ENCODE measurements at places on chromosomes 11 and 22. TPM values are rescaled to one million over a fixed set of nuclear protein-coding genes. Genes with fewer than 3 reads are reported as not detected.
A peak's percentile ranks its signal among the peaks of the same experiment; 100 is the strongest.

MYBPC3 gene
- total RNA-seq: not detected

DMC1 gene
- total RNA-seq: 17.2 TPM

CNTN5 gene
- total RNA-seq: not detected

LARGE1 gene
- 0.18 TPM for total RNA-seq

SNU13 gene
- 315 TPM for total RNA-seq

GRIK4 gene
- 0.07 TPM for total RNA-seq

DNA sequence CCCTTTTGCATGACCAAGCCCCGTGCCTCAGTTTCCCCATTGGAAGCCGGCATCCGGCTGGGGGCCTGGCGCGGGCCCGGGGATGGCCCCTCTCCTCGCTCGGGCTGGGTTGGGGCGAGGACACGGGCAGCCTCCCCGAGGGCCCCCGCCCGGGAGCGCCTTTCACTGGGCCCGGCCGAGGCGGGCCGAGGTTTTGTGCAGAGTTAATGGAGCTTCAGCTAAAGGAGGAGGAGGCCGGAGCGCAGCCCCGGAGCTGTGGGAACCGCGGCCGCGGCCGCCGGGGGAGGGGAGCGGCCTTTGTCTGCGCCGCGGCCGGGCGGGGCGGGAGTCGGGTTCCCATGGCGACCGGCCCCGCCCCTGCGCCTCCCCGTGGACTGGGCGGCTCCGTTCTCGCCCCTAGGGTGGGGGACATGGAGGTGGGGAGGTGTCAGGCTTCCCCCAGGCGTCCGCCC lies 1.4 kb upstream of the MAPK11 start:
- H3K27me3 ChIP-seq: no peaks in the 10 kb centered on the region
- H3K4me3 ChIP-seq: peak overlapping the region; percentile 59
- peaks cover 18% of the 10 kb centered on the region for H3K4me1 ChIP-seq
- no peak overlapping the region for H3K27ac ChIP-seq

DNA sequence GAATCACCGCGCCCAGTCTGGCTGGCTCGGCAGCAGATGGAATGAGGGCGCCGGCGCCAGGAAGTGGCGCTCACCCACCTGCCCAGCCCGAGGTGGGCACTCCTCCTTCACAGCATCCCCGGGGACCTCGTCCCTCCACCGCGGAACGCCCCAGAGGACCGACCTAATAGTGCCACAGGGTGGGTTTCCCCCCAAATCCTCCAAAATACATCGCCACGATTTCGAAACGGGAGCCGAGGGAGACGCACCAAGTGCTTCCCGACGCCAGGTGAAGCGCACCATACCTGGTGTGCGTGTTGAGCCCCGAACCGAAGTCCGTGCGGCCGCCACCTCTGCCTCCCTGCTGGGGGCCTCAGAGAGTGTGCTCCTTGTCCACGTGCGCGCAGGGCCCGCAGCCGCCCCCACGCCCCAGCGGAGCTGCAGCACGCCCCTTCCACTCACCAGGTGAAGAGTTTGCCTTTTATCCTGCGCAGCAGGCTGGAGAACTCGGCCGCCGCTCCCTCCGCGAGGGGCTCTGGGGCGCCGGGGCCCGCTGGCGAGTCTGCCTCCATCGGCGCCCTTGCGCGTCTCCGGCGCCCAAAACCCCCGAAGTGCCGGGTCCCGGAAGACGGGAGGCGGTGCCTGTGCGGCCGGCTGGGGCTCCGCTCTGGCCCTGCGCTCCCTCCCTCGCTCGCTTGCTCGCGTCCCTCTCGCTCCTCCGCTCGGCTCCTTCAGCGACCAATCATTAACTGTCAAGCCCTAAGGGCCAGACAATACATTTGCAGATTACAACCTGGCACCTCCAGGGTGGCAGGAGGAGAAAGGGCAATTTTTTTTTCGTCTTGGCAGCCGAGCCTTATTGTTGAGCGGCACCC lies at the start of gene SLC35F2:
SLC35F2 (minus strand) TSS at position 571 of the 854 bp plus-strand sequence; CDS start at position 551, 20 bp downstream.
- no peaks in the 10 kb centered on the region for H3K36me3 ChIP-seq
- H3K4me1 ChIP-seq: peaks cover 3% of the 10 kb centered on the region
- H3K27ac ChIP-seq: peak within 1 kb of the TSS; percentile 36
- peak; percentile 45 for DNase-seq

DNA sequence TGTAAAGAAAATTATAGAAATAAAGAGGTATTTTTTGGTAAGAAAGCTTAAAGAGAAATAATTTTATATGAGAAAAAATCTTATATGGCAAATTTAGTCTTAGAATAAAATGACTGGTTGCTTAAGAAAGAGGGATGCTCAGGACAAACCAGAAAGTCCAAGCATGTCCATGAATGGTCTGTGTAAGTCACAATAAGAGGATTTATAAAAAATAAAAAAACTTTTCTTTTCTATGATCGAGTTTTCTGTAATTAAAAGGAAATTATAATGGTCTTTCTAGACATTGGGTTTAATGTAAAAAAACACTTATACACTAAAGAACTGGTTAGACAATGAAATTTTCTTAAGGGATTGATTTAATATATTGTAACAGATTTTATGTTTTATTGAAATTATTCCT lies 819.6 kb downstream of the TBC1D22A start:
- H3K27ac ChIP-seq: no peak overlapping the region
- H3K4me3 ChIP-seq: no peak overlapping the region
- no peaks in the 10 kb centered on the region for H3K4me1 ChIP-seq
- no peaks in the 10 kb centered on the region for H3K36me3 ChIP-seq
- no peak for DNase-seq

DNA sequence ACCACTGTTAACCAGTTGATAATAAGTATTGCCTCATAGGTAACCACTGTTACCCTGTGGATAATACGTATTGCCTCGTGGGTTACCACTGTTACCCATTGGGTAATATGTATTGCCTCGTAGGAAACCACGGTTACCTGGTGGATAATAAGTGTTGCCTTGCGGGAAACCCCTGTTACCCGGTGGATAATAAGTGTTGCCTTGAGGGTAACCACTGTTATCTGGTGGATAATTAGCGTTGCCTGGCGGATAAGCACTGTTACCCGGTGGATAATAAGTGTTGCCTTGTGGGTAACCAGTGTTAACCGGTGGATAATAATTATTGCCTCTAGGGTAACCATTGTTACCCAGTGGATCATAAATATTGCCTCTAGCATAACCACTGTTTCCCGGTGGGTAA lies 27.3 kb upstream of the NXPE4 start:
- no peak overlapping the region for H3K4me3 ChIP-seq
- H3K27ac ChIP-seq: no peak overlapping the region
- no peaks in the 10 kb centered on the region for H3K36me3 ChIP-seq
- H3K4me1 ChIP-seq: no peaks in the 10 kb centered on the region

- no peak for DNase-seq
- no peaks in the 10 kb centered on the region for H3K27me3 ChIP-seq
- no peaks in the 10 kb centered on the region for H3K36me3 ChIP-seq
- no peak overlapping the region for H3K27ac ChIP-seq
- no peaks in the 10 kb centered on the region for H3K4me1 ChIP-seq
Observed at GRCh38 chr11:60528934-60529333, 13.7 kb downstream of the MS4A13 start.

DNA sequence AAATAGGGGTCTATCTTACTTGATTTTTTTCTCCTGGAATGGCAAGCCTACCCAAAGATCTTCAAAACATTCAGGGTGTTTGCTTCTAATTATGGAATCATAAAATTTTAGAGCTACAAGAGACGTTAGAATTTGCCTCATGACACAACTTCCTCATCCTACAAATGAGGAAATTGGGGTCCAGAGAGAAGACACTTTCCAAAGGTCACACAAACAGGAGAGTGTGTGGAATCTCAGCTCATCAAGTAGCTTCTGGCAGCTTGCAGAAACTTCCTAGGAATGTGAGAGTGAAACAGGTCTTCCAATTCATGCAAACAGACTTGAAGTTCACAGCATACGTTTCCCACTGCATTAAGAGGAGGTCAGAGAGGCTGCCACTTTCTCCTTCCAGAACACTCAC lies 976.0 kb downstream of the OPCML start:
- H3K4me1 ChIP-seq: no peaks in the 10 kb centered on the region
- no peak overlapping the region for H3K27ac ChIP-seq
- H3K36me3 ChIP-seq: no peaks in the 10 kb centered on the region
- H3K4me3 ChIP-seq: no peak overlapping the region
- DNase-seq: no peak

DNA sequence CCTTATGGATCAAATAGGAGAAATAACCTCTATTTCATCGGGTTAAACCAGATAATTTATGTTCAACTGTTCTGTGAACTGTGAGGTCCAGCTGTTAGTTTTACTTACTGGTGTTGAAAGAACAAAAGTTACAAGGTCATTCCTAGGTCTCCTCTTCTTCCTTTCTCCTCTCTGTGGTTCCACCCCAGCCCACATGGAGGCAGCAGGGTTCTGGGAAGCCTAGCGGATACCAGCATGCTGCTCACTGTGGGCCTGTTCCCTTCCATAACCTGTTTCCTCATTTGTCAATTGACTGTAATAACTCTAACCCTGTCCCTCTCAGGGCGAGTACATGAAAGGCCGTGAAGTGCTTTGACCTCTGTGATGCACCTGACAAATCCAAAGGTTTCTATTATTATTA lies 27.8 kb downstream of the RELT start:
- no peaks in the 10 kb centered on the region for H3K4me1 ChIP-seq
- H3K4me3 ChIP-seq: no peak overlapping the region
- H3K27me3 ChIP-seq: no peaks in the 10 kb centered on the region
- no peaks in the 10 kb centered on the region for H3K36me3 ChIP-seq

DNA sequence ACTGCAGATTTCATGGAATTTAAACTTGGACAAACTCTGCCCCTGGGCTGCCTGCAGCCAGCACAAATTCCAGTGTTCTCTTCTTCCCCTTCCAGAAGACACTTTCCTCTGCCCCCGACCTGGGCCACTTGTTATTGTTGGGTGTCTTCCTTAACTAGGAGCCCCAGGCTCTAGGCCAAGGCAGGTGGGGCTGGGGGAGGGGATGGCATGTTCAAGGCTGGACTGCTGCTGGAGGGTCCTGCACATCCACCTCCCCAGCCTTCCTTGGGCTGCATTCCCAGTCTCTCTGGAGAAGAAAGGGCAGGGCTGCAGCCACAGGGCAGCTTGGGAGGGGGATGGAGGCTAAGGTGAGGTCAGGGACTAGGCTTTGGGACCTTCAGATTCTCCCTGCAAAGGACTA lies 11.5 kb upstream of the SLC22A6 start:
- no peak overlapping the region for H3K27ac ChIP-seq
- H3K27me3 ChIP-seq: no peaks in the 10 kb centered on the region
- no peaks in the 10 kb centered on the region for H3K4me1 ChIP-seq
- DNase-seq: no peak

DNA sequence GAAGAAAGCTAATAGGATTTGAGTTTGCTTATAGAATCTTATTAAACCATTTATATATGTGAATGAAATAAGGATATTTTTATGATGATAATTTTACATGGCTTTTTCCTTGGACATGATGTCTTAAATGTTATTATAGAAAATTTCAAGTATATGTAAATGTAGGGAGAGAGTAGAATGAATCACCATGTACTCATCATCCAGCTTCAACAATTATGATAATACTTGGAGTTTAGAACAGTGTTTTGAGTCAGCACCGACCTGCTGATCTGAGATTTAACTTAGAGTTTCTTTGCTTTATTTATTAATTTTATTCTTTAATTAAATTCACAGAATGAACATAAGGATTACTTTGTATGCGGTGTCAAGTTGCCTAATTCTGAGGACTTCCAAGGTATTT lies 193.5 kb downstream of the UVRAG start:
- no peaks in the 10 kb centered on the region for H3K4me1 ChIP-seq
- H3K27me3 ChIP-seq: no peaks in the 10 kb centered on the region
- H3K27ac ChIP-seq: no peak overlapping the region
- no peak overlapping the region for H3K4me3 ChIP-seq
- DNase-seq: no peak

DNA sequence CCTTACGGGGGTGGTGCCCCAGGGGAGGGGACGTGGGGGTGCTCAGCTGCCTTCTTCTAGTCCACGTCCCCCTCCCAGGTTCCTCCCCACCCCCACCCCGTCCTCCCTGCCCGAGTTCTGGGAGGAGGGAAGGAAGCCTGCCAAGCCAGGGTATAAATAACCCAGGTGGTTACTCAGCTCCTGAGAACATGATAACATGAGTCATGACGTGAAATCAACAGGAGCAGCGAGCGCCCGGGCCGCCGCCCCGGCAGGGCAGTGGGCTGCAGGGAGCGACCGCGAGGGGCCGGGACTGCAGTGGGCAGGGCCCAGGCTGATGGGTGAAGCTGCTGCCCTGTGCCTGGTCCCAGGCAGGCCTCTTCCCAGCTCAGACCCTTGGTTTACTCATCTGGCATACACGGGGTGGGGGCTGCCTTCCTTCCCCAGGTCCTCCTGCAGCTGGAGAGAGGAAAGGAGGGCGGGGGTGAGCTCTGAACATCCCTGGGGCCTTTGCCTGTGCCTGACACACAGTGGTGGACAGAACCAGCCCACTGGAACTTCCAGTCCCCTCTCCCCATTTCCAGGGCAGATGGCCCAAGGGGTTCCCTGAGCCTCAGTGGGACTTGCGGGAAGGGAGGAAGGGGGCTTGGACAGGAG lies 8.8 kb upstream of the PDGFB start:
- DNase-seq: no peak
- H3K4me3 ChIP-seq: no peak overlapping the region
- no peaks in the 10 kb centered on the region for H3K27me3 ChIP-seq
- H3K36me3 ChIP-seq: no peaks in the 10 kb centered on the region
- H3K27ac ChIP-seq: no peak overlapping the region

DNA sequence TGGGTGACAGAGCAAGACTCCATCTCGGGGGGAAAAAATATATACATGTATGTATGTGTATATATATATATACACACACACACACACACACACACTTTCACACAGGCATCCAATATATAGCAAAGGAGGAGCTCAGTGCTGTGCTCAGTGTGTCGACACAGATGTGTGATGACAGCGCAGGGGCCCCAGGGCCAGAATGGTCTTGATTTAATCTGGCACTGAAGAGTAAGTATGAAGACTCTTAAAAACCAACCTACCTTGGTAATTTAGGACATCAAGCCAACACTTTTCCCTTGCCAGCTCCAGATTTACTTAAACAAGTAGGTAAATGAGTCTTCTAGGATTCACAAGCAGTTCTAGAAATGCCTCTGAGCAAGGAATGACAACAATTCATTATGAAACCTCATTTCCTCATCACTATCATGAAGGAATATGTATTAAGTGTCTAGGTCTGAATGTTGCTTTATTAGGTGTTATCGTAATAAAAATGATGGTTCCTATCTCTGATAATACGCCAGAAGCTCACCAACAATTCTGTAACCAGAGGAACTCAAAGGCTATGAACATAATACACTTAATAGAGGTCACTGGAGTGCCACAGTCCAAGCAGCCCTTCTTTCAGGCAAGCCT lies 71.5 kb downstream of the SGSM3 start:
- H3K36me3 ChIP-seq: no peaks in the 10 kb centered on the region
- no peak for DNase-seq
- no peaks in the 10 kb centered on the region for H3K27me3 ChIP-seq
- no peak overlapping the region for H3K27ac ChIP-seq

DNA sequence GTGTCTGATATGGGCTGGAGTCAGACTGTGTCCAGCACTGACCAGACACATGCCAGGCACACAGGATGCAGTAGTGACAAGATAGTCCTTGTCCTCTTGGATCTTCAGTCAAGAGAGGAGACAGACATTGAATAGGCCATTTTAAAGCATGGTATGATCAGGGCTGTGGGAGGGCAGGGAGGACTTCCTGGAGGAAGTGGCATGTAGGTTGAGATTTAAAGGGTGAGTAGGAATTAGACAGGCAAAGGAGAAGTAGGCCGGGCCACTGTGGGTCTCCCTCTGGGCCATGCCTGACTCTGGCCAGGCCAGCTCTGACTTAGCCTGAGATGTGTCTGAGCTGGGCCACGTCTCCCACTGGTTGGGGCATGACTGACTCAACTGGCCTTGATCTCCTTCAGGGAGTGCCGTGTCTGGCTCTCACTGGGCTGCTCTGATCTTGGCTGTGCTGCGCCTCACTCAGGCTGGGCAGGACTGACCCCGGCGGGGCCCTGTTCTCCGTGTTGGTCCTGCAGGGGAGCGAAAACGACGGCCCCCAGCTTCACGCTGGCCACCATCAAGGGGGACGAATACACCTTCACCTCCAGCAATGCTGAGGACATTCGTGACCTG lies 71.2 kb downstream of the MYO7A start:
- no peaks in the 10 kb centered on the region for H3K36me3 ChIP-seq
- no peaks in the 10 kb centered on the region for H3K4me1 ChIP-seq
- H3K27me3 ChIP-seq: no peaks in the 10 kb centered on the region
- no peak overlapping the region for H3K4me3 ChIP-seq
